ENCODE measurements at places on chromosomes 2 and 18. TPM values are rescaled to one million over a fixed set of nuclear protein-coding genes. Genes with fewer than 3 reads are reported as not detected.

DNA sequence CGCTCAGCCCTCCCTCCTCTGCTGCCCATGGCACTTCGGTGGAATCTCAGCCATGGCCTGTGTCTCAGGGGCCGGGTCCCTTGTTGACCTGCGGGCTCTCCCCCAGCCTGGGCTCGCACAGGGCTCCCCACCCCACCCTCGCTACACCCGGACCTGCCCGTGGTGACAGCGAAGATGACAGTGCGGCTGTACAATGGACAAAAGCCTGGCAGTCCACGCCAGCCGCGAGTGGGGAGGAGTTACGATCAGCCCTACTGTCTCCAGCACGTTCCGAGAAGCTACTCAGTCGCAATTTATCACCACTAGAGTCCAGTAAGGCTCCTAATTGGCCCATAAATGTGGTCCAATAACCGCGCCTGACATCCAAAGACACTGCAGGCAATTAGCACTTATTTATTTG is 31.6 kb downstream of the GBX2 start:
- no peak for DNase-seq

GRCh38 chr2:8886876-8887275 is 49.5 kb upstream of the KIDINS220 start:
- no peak for DNase-seq

The KCNG3 gene
- 1.9 TPM for total RNA-seq

- peak; percentile 86 for DNase-seq
Measured at GRCh38 chr2:237702441-237703391, 75.3 kb downstream of the LRRFIP1 start.

The CGREF1 gene
- total RNA-seq: 0.57 TPM

DNA sequence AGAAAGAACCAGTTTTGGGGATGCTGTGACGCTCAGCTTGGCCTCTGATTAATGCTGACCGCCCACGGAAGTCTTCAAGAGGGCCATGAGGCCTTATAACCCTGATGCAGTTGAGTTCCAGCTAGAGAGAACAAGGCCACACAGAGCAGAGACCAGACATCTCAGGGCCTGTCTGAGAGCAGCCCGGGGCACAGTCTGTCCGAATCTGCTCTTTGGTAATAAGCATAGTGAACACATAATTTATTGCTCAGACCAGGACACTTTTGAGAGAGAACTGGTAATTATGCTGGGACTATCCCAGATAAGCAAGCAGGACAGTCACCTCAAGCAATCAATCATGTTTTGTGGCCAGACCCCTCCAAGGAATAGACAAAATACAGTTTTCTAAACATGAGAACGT is 68.5 kb downstream of the STPG4 start:
- DNase-seq: no peak

- no peak for DNase-seq
Measured at GRCh38 chr2:99545066-99545465, 55.2 kb upstream of the REV1 start.

- peak; percentile 95 for DNase-seq
Measured at GRCh38 chr18:23918395-23919032, 96.0 kb upstream of the TTC39C start.

DNA sequence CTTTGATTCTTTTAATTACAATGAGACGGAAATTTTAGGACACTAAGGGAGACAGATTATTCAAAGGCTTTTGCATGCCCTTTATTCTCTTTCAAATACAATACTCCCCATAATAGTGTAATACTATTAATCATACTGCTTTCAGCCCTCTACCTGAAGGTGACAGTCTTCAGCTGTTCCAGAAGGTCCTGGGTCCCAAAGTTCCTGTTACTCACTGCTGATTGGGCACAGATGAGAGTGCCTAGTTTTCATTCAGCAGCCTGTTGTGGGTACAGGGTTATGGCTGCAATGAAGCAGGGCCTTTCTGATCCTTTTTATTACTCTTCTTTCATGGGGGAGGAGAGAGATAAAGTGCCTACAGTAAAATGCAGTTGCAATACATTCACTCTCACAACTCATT is 80.2 kb downstream of the NUP35 start:
- no peak for DNase-seq

- DNase-seq: no peak
Measured at GRCh38 chr2:54114936-54115283, 505 bp upstream of the ACYP2 start.

DNA sequence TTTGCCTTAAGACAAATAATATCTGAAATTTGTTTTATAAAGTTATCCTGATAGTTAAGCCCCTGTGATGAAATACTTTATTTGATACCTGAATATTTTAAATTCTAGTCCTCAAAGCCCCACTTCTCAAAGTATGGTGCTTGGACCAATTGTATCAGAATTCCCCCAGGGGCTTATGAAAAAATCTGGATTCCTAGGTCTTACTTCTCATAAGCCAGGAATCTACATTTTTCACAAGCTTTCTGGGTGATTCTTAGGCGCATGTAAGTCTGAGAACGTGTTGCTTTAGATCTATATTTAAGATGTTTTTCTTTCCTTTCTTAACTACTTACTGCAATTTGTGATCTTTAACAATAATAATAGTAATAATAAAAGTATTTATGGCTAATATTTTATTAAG is 53.1 kb downstream of the MYO1B start:
- DNase-seq: no peak

GRCh38 chr2:62794791-62795190 is 89.3 kb downstream of the EHBP1 start:
- DNase-seq: no peak

The CYS1 gene
- 0.26 TPM for total RNA-seq

The NT5DC4 gene
- total RNA-seq: not detected

DNA sequence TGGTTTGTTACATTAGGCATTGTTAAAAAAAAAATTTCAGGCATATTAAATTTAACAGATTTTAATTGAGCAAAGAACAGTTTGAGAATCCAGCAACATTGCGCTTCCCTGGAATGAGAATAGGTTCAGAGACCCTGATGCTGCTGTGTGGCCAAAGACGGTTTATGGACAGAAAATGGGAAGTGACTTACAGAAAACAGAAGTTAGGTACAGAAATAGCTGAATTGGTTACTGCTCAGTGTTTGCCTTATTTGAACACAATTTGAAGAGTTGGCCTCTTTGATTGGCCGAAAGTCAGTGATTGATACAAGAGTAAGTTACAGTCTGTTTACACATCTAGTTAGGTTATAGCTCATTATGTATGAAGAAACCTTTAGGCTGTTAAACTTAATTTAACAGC is 6.0 kb upstream of the NEDD4L start:
- DNase-seq: no peak

DNA sequence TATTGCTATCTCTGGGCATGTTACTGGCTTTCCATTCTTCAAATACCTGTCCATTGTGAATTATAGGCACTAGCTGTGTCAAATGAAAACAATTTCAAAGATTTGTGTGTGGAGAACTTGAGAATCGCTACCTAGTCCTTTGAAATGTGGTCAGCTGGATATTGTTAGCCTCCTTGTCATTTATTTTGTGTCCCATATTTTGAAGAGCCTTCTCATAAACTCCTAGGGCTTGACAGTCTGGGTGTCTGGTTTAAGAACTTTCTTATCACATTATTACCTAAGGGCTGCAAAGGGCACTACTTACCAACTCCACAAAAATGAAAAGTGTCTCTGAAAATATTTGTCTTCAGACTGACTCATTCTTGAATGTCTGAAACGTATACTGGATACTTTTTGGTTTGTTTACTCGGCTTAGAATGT is 50.2 kb downstream of the COL4A3 start:
- DNase-seq: no peak

DNA sequence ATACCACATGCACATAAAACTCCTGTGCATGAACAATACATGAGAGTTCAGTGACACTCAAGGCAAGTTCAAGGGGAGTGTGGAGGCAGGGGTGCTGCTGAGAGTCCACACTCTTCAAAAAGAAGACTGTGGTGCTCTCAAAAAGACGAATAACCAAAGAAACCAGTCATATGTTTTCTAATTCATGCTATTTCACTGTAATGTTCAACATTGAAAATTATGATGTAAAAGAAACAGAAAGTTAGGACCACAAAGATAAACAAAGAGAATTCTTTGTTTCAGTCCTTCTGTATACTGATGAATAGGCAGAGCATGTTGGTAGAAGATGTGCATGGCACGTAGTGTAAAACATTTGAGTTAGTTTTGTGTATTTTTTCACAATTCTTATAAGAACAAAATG is 864.2 kb upstream of the LRATD1 start:
- DNase-seq: no peak

The CLASP1 gene
- 88.3 TPM for total RNA-seq

DNA sequence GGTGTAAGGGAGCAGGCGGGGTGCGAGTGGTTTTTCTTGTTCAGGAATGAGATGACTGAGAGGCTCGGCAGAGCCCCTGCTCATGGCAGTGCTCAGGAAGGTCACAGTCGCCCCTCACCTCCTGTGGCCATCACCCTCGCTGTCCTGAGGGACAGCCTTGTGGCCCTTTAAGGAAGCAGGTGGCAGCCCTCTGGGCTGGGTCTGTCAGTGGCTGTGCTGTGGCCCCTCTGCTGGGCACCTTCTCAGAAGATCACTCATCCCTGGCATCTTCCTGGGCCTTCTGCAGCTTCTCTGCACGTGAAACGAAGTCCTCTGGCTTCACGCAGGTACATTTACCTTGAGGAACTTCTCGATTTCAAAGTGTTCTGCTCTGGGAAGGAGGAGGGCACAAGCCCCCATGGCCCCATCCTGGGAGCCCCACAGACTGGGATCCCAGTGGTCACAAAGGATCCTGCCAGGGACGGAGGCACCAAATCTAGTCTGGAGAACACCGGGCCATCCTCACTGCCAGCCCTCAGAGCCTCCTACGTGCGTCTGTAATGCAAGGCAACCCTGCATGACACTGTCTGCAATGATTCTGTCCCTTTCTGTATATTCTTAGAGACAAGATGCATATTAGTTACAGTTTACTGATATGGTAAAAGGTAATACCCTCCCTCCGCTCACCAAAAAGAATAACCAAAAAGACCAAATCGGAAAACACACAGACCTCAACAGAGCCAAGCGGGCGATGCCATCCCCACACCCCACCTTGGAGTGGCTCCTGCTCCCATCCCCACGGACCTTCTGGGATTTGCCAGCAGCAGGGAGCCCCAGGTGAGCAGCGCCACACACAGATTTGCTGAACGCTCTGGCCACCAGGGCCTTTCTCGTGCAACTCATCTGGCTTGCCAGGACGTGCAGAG is 25.9 kb upstream of the FAHD2A start:
- DNase-seq: peak; percentile 37

DNA sequence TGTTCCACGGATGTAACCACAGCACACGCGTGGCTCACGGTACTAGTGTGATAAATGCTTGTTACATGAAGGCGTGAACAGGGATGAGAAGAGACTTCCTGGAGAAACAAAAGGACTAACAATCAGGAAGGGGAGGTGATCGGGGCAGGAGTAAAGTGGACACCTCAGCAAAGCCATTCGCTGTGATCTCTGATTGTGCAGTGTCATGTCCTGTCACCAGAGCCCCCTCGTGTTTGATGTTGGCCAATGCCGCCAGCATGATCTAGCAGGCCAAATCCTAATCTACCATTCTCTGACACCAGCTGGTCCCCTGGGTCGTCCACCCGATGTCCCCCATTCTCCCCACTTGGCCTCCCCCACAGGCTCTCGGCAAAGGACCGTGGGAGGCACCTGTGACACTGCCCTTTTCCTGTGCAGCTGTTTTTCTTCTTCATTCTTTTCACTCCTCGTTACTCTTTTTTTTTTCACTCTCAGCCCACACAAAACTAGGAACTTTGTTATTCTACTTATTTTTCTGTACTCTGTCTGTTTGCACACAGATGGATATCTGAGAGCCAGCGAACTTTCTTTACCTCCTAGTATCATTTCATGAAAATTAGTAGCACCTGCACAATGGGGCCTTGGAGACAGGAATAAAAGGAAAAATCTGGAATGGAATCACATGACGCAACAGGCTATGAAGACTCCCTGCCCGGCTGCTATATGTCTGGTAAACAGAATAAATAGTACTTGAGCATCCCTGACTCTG is 146.8 kb downstream of the TGIF1 start:
- peak; percentile 74 for DNase-seq

DNA sequence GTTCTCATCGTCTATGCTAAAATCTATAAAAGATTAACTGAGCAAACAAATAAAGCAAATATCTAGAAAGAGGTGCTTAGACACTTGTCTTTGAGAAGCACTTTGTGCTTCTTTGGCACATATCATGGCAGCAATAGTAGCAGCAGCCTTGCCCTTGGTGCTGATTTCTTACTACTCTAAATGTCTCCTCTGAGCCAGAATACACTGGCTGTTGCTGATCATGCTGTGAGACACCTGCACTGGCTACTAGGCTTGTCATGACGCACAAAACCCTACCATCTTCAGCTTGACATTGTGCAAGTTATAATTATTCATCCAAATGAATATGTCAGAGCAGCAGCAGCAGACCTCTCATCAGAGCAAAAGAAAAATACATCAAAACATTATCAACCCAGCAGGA is 46.7 kb downstream of the FANCL start:
- no peak for DNase-seq

Measured in endodermal cell (in vitro differentiated cells).